Mesothelial cell of epicardium (in vitro differentiated cells): ENCODE measurements at places on chromosomes 4 and X. TPM values are rescaled to one million over a fixed set of nuclear protein-coding genes. Genes with fewer than 3 reads are reported as not detected.
A peak's percentile ranks its signal among the peaks of the same experiment; 100 is the strongest.

DNA sequence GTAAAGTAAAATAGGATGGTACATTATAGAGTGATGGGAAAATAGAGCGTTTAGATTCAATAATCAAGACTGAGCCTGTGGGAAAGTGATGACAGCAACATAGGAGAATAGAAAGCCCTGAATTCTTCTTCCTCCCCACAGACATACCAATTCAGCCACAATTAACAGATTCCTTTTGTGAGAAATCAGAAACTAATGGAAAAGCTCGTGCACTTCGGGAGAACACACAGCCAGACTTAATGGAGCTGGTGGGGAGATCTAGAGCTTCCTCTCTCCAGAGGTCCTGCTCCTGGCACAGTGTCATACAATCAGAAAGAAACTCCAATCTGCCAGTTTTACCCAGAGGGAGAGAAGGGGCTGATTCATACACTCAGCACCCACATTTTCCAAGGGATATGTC, 676.3 kb upstream of the BOD1L1 start:
- no peaks in the 10 kb centered on the region for H3K4me1 ChIP-seq
- no peaks in the 10 kb centered on the region for H3K36me3 ChIP-seq
- no peak overlapping the region for H3K27ac ChIP-seq

Gene ABLIM2
- 2.7 to 3.5 TPM (median 3.1 TPM) in 3 replicates for total RNA-seq

Gene CYTL1
- total RNA-seq, result 13.9 to 18.0 TPM (median 16.9 TPM) in 3 replicates

Gene SPINK2
- total RNA-seq, result not detected in 3 replicates

DNA sequence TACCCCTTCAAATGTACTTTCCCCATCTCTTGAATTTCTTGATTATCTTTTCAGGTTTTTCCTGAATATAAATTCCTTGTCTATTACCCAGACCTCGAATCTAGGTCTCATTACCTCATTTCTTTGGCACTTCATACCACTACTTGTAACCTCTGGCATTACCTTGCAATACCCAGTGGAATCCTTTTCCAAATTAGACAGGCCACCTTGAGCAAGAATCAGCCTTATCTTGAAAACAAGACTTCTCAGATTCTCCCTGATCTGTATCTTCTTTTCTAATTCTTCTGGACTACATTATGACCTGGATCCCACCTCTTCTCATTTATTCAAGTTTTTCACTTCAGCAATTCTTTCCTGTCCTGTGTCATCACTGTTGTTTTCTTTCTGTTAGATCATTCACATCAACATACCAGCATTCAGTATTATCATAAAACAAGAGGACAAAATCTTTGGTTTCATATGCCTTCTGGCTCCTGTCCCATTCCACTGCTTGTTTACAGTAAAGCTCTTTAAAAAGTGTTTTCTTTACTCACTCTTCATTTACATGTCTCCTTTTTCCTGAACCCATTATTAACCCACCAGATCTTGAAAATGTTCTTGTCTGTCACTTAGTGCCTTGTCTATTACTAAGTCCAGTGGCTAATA, 275.6 kb upstream of the HS3ST1 start:
- no peaks in the 10 kb centered on the region for H3K36me3 ChIP-seq
- no peaks in the 10 kb centered on the region for H3K27me3 ChIP-seq
- H3K27ac ChIP-seq, result no peak overlapping the region
- no peak overlapping the region for H3K4me3 ChIP-seq
- no peak for DNase-seq
- no peaks in the 10 kb centered on the region for H3K4me1 ChIP-seq

Gene PDHA2
- not detected in 3 replicates for total RNA-seq

- no peak overlapping the region for H3K4me3 ChIP-seq
- H3K27ac ChIP-seq, result no peak overlapping the region
- peaks cover 7% of the 10 kb centered on the region for H3K4me1 ChIP-seq
- no peaks in the 10 kb centered on the region for H3K36me3 ChIP-seq
Measured at GRCh38 chr4:113006632-113007031, 42.8 kb upstream of the ANK2 start.

Gene STK32B
- 0.69 to 0.96 TPM (median 0.81 TPM) in 3 replicates for total RNA-seq

GRCh38 chrX:12058087-12058486, 80.2 kb upstream of the FRMPD4 start:
- H3K27ac ChIP-seq, result no peak overlapping the region
- H3K4me1 ChIP-seq, result peaks cover 2% of the 10 kb centered on the region

Gene TXK
- 1.5 to 1.7 TPM (median 1.7 TPM) in 3 replicates for total RNA-seq

DNA sequence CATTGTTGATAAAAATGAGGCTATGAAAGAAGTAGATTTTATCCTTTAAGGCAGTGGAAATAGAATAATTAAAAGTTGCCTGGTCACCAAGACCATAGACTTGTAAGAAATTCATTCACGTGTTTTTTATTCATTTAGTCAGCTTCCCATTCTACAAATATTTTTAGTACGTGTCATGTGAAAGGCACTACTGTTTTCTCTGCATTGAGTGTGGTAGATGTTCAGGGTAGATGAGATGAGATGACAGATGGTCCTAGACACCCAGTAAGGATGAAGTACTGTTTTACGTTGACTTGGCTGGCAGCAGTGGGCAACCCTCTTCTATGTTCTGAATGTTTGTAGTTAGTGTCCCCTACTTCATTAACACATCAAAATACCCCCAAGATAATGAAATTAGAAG, 228.1 kb downstream of the ARHGAP24 start:
- no peaks in the 10 kb centered on the region for H3K4me1 ChIP-seq
- H3K4me3 ChIP-seq, result no peak overlapping the region
- no peak for DNase-seq
- no peak overlapping the region for H3K27ac ChIP-seq
- no peaks in the 10 kb centered on the region for H3K27me3 ChIP-seq

- peak overlapping the region; percentile 89 for H3K27ac ChIP-seq
- peak; percentile 73 for DNase-seq
- H3K4me3 ChIP-seq, result peak overlapping the region; percentile 71
- H3K4me1 ChIP-seq, result peaks cover 27% of the 10 kb centered on the region
- no peaks in the 10 kb centered on the region for H3K36me3 ChIP-seq
Measured at GRCh38 chrX:9342561-9343051, 122.3 kb upstream of the TBL1X start.

Gene FGF13
- total RNA-seq, result 0.72 to 1.4 TPM (median 1.1 TPM) in 3 replicates

- peak overlapping the region; percentile 97 for H3K4me3 ChIP-seq
- peaks cover 21% of the 10 kb centered on the region for H3K4me1 ChIP-seq
- DNase-seq, result no peak
- peak overlapping the region; percentile 99 for H3K27ac ChIP-seq
- H3K27me3 ChIP-seq, result no peaks in the 10 kb centered on the region
Measured at GRCh38 chrX:52262195-52262546, 77.5 kb downstream of the MAGED4 start.

DNA sequence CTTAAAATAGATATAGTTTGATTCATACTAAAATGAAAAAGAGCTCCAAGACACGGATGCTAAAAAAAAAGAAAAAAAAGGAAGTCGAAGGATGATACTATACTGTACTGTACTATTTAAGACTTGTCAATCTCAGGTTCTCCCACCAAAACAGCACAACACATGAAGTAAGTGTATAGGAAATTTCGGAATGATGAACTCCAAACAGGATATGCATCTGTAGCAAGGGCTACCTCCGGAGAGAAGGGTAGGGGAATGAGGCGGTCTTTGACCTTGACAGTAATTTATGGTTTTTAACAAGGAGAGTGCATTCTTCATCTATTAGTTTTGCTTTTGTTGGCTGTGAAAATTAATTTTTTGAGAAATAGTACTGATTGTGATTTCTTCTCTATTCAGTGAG, 541 bp upstream of the FIP1L1 start:
- peaks cover 1% of the 10 kb centered on the region for H3K36me3 ChIP-seq
- no peak for DNase-seq
- peak overlapping the region; percentile 98 for H3K27ac ChIP-seq
- peak overlapping the region; percentile 98 for H3K4me3 ChIP-seq
- H3K4me1 ChIP-seq, result peaks cover 27% of the 10 kb centered on the region
- peaks cover 18% of the 10 kb centered on the region for H3K27me3 ChIP-seq

Gene WDR17
- total RNA-seq, result 2.4 to 2.7 TPM (median 2.7 TPM) in 3 replicates

DNA sequence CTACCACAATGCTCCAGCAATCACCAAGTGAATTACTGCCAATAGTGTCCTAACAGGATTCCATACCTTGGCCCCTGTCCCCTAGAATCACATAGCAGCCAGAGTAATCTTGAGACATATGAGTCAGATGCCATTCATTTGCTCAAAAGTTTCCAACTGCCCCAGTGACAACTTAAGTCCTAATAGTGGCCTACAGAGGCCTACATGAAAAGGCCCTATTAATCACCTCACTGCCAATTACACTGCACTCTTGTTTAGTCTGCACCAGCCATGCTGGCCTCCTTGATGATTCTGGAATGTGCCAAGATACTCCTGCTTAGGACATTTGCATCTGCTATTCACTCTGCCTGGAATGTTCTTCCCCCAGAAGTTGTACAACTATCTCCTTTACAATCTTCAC, 130.7 kb downstream of the NR3C2 start:
- H3K27me3 ChIP-seq, result no peaks in the 10 kb centered on the region
- no peak for DNase-seq
- H3K4me3 ChIP-seq, result no peak overlapping the region
- peaks cover 10% of the 10 kb centered on the region for H3K4me1 ChIP-seq
- no peak overlapping the region for H3K27ac ChIP-seq

Gene PPEF2
- total RNA-seq, result 0.07 TPM in 1 of 3 replicates, not detected in the others

DNA sequence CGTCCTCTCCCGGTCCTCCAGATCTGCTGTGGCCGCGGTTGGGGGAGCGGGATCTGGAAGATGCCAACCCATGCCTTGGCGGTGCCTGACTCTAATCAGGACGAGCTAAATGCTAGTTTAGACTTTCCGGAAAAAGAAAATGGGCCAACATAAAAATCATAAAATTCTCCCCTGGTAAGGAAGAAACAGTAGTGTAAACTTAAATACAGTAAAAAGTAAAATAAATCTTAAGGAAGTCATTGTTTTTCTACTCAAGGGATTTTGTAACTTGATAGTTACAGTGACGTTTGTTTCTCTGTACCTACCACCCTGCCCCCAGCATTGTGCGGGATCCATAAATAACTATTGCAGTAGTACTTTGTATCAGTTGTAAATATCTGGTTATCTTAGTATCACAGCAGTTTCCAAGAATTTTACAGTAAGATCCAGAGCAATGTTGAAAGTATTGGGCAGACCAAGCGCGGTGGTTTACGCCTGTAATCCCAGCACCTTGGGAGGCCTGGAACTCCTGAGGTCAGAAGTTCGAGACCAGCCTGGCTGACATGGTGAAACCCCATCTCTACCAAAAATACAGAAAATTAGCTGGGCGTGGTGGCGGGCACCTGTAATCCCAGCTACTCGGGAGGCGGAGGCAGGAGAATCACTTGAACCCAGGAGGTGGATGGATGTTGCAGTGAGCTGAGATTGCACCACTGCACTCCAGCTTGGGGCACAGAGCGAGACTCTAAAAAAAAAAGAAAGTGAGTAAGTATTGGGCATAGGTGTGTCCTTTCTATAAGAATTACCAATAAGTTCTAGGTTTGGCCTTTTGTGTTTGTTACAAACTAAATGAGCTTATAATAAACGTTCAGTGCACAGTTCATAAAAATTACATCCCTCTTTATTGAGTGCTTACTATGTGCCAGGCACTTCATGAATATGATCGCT, 1.0 kb upstream of the PLA2G12A start:
- H3K4me3 ChIP-seq, result peak overlapping the region; percentile 73
- DNase-seq, result no peak
- no peaks in the 10 kb centered on the region for H3K27me3 ChIP-seq

Gene FMR1NB
- total RNA-seq, result not detected in 3 replicates

Gene RNF212
- 10.9 to 15.6 TPM (median 13.4 TPM) in 3 replicates for total RNA-seq

- no peak overlapping the region for H3K4me3 ChIP-seq
- H3K27ac ChIP-seq, result no peak overlapping the region
- no peaks in the 10 kb centered on the region for H3K27me3 ChIP-seq
- no peaks in the 10 kb centered on the region for H3K36me3 ChIP-seq
- DNase-seq, result no peak
- peaks cover 27% of the 10 kb centered on the region for H3K4me1 ChIP-seq
Measured at GRCh38 chr4:120699354-120699753, 223.2 kb downstream of the PRDM5 start.

DNA sequence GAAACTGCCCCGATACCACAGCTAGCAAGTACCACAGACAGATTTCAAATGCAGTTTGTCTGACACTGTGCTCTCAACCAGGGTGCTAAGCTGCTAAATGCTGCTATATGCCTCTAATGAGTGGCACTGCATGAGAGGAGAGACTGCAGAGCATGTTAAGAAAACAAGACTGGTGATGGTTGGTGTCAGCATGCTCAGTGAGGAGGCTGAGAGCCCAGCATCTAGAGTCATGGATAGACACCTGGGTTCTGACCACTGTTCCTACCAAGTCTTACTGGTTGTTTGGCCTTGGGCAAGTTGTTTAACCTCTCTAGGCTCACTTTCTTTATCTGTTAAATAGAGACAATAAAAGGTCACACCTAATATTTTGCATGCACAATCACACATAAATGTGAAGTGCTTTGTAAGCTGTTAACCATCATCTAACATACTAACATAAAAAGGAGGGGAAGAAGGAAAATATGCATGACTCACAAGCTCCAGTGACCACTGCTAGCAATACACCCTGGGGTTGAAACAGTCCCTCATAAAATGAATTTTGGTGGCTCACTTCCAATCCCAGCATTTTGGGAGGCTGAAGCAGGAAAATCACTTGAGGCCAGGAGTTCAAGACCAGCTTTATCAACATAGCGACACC, 20.7 kb downstream of the HHIP start:
- no peak overlapping the region for H3K4me3 ChIP-seq
- no peaks in the 10 kb centered on the region for H3K36me3 ChIP-seq
- H3K4me1 ChIP-seq, result peaks cover 9% of the 10 kb centered on the region
- no peaks in the 10 kb centered on the region for H3K27me3 ChIP-seq
- H3K27ac ChIP-seq, result peak overlapping the region; percentile 65
- no peak for DNase-seq

- H3K4me3 ChIP-seq, result no peak overlapping the region
- H3K27ac ChIP-seq, result no peak overlapping the region
- no peaks in the 10 kb centered on the region for H3K36me3 ChIP-seq
Measured at GRCh38 chr4:176538217-176538925, 218.6 kb downstream of the SPCS3 start.

DNA sequence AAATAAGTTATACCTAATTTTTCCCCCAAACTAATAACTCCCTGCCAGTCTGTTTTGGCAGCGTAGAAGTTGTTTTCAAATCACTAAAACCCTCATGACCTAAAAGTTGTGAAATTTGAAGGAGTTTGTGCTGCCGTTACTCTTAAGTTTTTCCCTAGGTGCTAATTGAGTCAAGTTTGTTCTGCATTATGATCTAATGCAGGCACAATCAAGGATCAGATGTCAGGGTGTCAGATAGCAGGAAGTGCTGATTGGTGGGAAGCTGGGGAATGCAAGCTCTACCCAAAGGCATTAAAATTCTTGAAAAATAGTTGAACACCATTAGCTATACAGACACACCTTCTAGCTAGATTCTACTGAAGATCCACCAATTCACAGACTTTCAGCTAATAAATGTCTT, 51.9 kb downstream of the ARX start:
- H3K4me3 ChIP-seq, result no peak overlapping the region
- peaks cover 2% of the 10 kb centered on the region for H3K36me3 ChIP-seq
- peaks cover 24% of the 10 kb centered on the region for H3K4me1 ChIP-seq
- peak overlapping the region; percentile 28 for H3K27ac ChIP-seq
- DNase-seq, result no peak
- H3K27me3 ChIP-seq, result no peaks in the 10 kb centered on the region

- H3K27me3 ChIP-seq, result no peaks in the 10 kb centered on the region
- peaks cover 29% of the 10 kb centered on the region for H3K4me1 ChIP-seq
- no peak overlapping the region for H3K4me3 ChIP-seq
- H3K36me3 ChIP-seq, result no peaks in the 10 kb centered on the region
- H3K27ac ChIP-seq, result no peak overlapping the region
Measured at GRCh38 chr4:99205153-99205979, 13.7 kb downstream of the ADH6 start.
